ENCODE measurements at places on chromosomes 7 and 10. TPM values are rescaled to one million over a fixed set of nuclear protein-coding genes. Genes with fewer than 3 reads are reported as not detected.

The PTPRZ1 gene
- polyA plus RNA-seq = not detected

The TMEM213 gene
- not detected for polyA plus RNA-seq

The TMEM176A gene
- not detected for polyA plus RNA-seq

The HOXA4 gene
- 3.1 TPM for polyA plus RNA-seq

The FGL2 gene
- 1.6 TPM for polyA plus RNA-seq

The TMEM270 gene
- not detected for polyA plus RNA-seq

The ACTL6B gene
- not detected for polyA plus RNA-seq

The IMPDH1 gene
- 89.9 TPM for polyA plus RNA-seq

The HYAL4 gene
- polyA plus RNA-seq = not detected

The TOMM7 gene
- 408 TPM for polyA plus RNA-seq

The SFTPD gene
- 0.24 TPM for polyA plus RNA-seq

The MOSPD3 gene
- polyA plus RNA-seq = 26.5 TPM

The FXYD4 gene
- not detected for polyA plus RNA-seq

The SPRN gene
- 0.32 TPM for polyA plus RNA-seq

The KNDC1 gene
- polyA plus RNA-seq = 0.44 TPM

The SLC18A2 gene
- 1.2 TPM for polyA plus RNA-seq

The ACSM6 gene
- polyA plus RNA-seq = not detected

DNA sequence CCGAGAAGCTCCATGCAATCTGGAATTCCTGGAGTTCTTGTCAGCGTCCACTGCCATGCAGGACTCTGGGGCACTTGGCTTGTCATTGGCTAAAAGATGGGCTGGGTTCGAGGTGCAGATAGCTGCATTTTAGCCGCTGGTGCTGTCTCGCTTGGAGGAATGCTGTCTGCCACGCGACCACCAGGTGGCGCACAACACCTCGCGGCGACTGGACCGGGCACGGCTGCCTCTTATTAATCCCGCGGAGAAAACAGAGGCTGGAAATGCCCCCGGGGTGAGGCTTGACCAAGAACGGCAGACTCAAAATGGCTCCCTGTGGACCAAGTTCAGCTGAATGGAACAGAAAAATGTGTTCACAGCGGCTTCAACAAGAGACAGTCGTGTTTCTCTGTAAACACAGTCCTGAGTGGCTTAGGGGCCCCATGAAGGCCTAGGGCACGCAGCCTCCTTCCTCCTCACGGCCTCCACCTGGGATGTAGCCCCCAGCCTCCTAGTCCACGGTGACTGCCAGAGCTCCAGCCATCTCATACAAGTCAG, 46.2 kb downstream of the AOC1 start:
- DNase-seq = peak; percentile 76

DNA sequence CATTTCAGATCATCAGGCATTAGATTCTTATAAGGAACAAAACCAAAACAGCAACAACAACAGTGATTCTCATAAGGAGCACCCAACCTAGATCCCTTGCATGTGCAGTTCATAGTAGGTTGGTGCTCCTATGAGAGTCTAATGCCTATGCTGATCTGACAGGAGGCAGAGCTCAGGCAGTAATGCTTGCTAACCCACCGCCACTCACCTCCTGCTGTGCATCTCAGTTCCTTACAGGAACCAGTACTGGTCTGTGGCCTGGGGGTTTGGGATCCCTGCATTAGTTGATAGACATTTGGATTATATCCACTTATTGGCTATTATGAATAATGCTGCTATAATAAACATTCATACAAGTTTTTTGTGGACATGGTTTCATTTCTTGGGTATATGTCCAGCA, 14.0 kb downstream of the MKLN1 start:
- DNase-seq = no peak

DNA sequence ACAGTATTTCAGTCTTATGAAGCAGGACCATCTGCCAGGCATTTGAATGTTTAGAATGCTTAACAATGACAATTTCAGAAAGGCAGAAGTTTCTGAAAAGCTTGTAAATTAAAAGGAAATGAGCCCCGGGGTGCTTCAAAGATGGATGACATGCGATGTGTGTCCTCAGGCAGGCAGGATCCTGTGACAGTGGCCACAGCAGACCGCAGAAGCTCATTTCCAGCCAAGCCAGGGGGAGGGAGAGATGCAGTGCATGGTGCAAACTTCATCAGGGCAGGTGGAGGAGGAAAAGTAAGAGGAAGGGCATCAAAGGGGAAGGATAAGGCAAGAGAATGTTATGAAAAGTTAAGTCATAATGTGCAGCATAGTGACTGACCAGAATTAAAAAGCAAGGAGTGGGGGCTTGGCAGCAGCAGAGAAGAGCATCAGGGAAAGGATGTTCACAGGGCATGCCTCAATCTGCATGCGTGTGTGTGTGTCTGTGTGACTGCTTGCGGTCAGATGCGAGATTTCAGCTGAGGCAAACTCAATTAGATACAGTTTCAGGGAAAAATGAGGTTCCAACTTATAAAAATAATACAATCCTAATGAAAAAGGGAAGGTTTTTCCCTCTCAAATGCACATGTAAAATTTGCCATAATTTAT, 173.7 kb downstream of the COBL start:
- DNase-seq = no peak

GRCh38 chr7:16399265-16399831, 22.0 kb downstream of the CRPPA start:
- peak; percentile 22 for DNase-seq

DNA sequence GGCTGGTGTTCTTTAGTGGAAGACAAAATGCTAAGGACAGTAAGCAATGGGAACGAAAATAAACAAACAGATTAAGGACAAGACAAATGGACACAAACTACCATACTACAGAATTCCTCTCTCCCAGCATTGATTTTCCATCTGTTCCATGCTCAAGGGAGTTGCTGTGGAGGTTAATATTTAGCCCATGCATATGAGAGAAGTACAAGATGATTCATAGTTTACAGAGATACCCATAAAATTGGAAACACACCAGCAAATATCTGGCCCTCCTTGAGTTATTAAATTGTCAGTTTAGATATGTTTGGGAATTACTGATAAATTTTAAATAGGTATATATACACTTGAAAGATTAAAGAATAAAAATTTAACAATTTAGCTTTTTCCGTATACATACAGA, 69.8 kb downstream of the GLI3 start:
- no peak for DNase-seq

GRCh38 chr7:141231018-141231792, 157.3 kb downstream of the TMEM178B start:
- peak; percentile 10 for DNase-seq

DNA sequence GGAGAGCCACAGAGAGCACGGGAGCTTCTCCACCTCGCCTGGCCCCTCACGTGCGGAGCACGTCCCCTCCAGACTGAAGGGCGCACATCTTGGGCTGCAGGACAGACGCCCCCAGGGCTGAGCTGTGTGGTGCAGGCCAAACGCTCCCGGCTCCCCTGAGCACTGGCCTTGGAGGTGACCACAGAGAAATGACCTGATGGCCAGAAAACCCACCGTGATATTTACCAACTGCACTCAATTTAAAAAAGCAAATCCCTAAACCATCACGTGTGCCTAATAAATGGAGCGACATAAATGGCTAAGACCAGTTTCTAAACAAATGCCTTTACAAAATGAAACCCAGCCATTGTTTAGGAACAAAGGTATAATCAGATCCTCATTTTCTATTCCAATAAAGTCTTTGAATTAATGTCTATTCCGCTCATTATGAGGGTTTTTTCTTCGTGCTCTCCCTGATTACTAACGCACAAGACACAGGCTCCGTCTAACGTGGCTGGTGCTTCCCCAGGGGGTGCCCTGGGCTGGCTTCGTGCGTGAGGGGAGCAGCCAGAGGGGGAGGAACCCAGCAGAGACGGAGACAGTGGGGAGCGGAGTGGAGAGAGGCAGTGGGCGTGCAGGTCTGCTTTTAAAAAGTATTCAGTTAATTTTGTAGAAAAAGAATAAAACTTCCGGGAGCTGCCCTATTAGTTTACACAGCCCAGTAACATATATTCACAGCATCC, 190.3 kb downstream of the DNAJB6 start:
- no peak for DNase-seq

DNA sequence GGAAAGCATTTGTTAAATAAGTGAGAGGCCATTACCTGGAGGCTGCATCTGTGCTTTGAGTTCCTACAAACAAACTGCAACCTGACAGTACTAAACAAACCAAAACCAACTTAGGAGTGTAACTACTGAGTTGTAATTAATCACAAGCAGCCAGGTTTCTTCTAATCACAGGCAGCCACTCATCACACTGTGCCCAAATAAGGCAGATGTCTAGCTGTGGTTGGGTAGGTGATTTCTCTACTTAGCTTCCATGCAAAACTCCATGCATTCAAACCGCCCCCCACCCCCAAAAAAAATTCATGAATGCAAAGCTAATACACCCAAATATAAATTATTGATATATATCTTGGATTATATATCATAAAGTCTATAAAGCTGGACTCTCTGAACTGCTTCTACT, 461.1 kb downstream of the ARL4A start:
- no peak for DNase-seq

- DNase-seq = no peak
Measured at GRCh38 chr7:113402005-113402404, 283.7 kb upstream of the SMIM30 start.

GRCh38 chr7:34296663-34297062, 361.4 kb upstream of the NPSR1 start:
- DNase-seq = peak; percentile 81

- DNase-seq = no peak
Measured at GRCh38 chr10:96789571-96790108, 42.5 kb upstream of the LCOR start.

- peak; percentile 80 for DNase-seq
Measured at GRCh38 chr7:134470864-134471263, 12.0 kb upstream of the AKR1B1 start.

DNA sequence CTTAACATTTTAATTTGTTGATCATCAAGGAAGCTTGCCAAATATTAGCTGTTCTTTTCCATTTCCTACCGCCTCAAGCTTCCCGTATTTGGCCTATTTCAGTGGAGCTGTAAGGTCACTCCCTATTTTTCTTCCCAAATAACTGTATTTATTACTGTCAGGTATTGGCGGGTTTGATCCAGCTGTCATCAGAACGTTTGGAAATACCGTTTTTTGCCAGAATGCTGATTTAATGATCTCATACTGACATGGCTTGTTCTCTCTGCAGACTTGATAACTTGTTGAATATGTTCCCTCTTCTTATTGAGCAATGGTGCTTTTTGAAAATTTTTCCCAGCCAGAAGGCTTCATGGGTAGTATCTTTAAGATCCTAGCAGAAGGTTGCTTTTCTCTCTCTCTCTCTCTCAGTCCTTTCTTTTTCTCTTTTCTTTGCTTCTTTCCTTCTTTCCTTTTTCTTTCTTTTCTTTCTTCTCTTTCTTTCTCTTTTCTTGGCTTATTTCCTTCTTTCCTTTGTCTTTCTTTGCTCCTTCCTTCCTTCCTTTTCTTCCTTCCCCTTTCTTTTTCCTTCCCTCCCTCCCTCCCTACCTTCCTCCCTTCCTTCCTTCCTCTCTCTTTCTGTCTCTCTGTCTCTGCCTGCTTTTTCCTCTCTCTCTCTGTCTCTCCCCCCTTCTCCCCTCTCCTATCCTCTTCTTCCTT, 42.1 kb downstream of the CUX1 start:
- DNase-seq = peak; percentile 62

- peak; percentile 49 for DNase-seq
Measured at GRCh38 chr10:70191161-70191971, 21.1 kb upstream of the SAR1A start.

DNA sequence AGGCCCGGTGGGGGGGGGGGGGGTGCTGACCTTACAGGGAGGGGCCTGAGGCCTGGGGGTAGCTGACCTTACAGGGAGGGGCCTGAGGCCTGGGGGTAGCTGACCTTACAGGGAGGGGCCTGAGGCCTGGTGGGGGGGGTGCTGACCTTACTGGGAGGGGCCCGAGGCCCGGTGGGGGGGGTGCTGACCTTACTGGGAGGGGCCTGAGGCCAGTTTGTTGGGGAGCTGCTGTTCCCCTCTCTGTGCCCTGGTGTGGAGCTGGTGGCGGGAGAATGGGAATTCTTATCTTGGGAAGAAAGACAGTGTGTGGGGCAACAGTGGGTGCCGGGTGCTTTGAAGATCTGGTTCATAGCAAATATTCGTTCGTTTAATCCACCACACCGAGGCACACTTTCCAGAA, 46.6 kb upstream of the CFAP46 start:
- no peak for DNase-seq

- peak; percentile 54 for DNase-seq
Measured at GRCh38 chr10:122986335-122986734, 6.1 kb downstream of the PSTK start.

GRCh38 chr7:73717991-73718405, 1.5 kb downstream of the STX1A start:
- peak; percentile 96 for DNase-seq

- DNase-seq = no peak
Measured at GRCh38 chr7:47298636-47299035, 283.3 kb downstream of the TNS3 start.

DNA sequence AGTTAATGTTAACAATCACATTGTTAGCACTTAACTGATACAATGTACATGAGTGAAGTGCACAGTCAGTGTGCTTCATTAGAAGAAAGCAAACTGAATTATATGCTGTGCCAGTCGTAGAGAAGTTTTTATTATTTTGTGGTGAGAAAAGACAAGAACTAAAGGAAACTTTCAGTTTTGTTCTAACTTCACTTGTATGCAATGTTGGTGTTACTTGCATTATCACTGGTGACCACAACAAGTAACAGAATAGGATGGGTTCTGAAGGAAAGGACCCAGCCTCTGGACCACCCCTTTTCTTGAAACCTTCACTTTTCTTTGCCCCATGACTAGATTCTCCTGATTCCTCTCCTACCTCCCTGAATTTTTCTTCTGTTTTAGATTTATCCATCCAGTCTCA, 123.3 kb upstream of the GAD2 start:
- no peak for DNase-seq

GRCh38 chr10:83078645-83079044, 1060.7 kb upstream of the GHITM start:
- no peak for DNase-seq

GRCh38 chr7:116138202-116138801, 72.0 kb upstream of the TES start:
- peak; percentile 78 for DNase-seq

DNA sequence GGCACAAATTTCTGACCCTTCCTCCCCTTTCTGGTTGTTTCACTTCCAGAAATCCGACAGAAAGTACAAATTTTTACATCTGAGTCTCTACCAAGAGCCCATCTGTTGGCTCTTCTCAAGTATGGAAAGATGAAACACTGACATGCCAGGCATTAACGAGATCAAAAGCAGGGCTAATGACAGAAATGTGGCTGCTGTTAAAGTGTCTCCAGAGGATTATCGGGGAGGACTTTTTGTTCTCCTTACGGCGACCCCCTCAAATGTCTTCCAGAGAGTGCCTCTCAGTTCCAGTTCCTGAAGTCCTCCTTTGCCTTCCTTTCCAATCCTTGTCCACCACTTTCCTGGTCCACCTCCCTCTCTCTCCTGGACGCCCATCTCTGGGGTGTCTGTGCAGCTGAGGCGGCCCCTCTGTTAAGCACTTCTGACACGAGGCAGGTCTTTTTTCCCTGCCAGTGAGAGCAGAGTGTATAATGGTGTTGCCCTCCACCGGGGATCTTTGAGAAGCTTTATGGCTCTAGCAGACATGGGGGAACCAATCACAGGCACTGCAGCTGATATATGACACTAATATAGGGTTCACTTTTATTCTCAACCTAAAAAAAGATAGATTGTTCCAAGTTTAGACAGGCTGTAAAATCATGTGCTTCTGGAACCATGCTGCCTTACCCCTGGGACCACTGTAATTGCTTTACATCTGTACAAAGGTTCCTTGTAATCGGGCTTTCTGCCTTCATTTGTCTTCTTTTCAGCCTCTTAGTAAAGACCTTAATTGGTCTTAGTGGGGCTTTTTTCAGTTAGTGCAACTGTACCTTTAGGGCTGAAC, 757.1 kb downstream of the AUTS2 start:
- DNase-seq = no peak
